Stimulated activated CD4-positive, alpha-beta T cell treated with anti-CD3 and anti-CD28 coated beads, Interleukin-15, amount 100 ng/mL, for 1 hour (primary cell): ENCODE measurements at places on chromosomes 3 and 15.

- DNase-seq, result no peak
Measured at GRCh38 chr3:26307192-26307591, 315.4 kb upstream of the LRRC3B start.

- no peak for DNase-seq
Measured at GRCh38 chr3:132254076-132254755, 63.0 kb upstream of the ACP3 start.

- DNase-seq, result no peak
Measured at GRCh38 chr3:188104050-188104449, 49.9 kb upstream of the LPP start.

DNA sequence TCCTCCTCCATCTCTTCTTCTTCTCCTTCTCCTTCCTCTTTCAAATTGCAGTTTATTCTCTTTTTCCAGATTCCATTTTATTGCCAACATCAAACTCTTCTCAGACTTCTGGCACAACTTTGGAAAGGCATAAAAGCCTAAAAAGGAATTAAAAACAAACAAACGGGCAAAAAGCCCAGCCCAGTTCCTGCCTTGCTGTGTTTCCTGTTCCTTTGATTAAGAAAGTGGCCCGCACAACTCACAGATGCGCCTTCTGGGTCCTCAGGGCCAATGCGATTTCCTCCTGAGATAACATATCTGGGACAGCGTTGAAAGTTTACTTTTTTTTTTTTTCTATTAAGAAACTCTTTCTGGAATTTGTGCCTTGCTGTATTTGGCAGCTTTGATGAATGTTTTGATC, 158.7 kb upstream of the UBE3A start:
- no peak for DNase-seq

DNA sequence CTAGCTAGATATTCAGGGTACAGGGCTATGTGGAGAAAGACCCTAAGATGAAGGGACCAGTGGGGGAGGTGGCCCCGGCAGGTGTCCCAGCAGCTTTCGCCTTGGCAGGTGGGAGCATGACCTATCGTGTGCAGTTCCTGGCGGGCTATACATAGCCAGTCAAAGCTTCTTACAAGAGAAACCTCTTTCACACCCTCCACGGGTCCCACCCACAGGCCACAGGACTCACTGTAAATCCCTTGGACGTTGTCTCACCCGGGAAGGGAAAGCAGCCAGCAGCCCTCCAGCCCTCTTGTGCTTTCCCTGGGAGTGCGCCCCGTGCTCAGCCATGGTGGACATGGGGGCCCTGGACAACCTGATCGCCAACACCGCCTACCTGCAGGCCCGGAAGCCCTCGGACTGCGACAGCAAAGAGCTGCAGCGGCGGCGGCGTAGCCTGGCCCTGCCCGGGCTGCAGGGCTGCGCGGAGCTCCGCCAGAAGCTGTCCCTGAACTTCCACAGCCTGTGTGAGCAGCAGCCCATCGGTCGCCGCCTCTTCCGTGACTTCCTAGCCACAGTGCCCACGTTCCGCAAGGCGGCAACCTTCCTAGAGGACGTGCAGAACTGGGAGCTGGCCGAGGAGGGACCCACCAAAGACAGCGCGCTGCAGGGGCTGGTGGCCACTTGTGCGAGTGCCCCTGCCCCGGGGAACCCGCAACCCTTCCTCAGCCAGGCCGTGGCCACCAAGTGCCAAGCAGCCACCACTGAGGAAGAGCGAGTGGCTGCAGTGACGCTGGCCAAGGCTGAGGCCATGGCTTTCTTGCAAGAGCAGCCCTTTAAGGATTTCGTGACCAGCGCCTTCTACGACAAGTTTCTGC, 15.0 kb downstream of the GRK7 start:
- DNase-seq, result no peak

- DNase-seq, result no peak
Measured at GRCh38 chr3:168705412-168705811, 609.7 kb upstream of the GOLIM4 start.

GRCh38 chr3:116951610-116952009, 242.0 kb downstream of the TUSC7 start:
- no peak for DNase-seq

- no peak for DNase-seq
Measured at GRCh38 chr15:66193066-66193465, 60.5 kb downstream of the MEGF11 start.

- DNase-seq, result no peak
Measured at GRCh38 chr15:88118035-88118434, 138.5 kb downstream of the NTRK3 start.

DNA sequence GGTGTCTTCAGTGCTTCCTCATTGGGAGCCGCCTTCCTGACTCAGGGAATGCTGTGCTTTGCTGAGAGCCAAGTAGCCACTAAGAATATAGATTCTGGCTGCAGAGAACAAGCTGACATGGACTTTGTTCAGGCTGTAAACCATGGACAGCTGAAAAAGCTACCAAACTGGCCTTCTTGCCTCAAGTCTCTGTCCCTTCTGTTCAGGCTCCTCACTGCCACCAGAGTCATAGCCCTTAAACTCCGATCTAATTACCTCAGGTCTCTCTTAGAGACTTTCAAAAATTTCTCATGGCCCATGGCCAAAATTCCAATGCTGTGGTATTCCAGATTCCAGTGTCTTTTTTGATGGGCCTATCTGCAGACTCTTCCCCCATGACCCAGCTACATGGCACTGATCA, 19.4 kb upstream of the PTX3 start:
- DNase-seq, result no peak

- no peak for DNase-seq
Measured at GRCh38 chr3:98545940-98546339, 14.2 kb downstream of the GPR15 start.

- DNase-seq, result no peak
Measured at GRCh38 chr15:37425541-37425940, 325.2 kb upstream of the MEIS2 start.
